ENCODE measurements at places on chromosomes 16 and 17.

- DNase-seq, result no peak
Measured at GRCh38 chr16:28092721-28093384, 29.3 kb upstream of the GSG1L start.

- DNase-seq, result no peak
Measured at GRCh38 chr17:75664099-75664549, 2.8 kb downstream of the RECQL5 start.

DNA sequence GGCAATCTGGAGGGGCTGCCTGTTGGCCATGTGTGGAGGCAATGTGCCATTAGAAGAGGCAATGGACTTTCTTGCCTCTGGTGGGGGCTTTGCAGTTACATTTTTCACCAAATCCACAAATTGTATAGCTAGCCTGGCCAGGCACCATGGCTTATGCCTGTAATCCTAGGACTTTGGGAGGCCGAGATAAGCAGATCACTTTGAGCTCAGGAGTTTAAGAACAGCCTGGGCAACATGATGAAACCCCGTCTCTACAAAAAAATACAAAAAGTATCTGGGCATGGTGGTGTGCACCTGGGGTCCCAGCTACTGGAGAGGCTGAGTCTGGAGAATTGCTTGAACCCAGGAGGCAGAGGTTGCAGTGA is 2.7 kb upstream of the RNF112 start:
- no peak for DNase-seq

DNA sequence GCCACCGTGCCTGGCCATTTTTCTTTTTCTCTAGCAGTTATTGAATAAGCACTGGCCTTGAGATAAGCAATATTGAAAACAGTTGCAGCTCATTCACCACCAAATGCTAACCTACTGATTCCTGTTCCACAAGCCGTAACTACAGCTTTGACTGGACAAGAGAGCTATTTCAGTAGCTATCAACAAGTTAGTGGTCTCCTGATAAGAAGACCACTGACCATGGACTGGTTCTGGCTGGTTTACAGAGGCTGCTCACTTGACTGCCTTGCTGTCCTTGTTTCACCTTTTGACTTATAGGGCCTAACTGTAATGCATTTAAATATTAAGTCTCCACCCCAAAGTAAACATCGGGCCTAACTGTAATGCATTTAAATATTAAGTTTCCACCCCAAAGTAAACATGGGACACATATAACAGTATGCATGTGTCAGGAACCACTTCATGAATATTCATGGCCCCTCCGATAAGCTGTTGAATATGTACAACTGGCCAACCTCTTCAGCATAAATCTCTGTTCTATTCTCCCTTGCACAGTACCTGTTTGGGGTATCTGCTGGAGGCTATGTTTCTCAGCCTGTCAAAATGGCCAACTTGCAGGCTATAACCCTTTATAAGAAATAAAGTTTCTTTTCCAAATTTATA is 94.1 kb downstream of the USP32 start:
- DNase-seq, result no peak

DNA sequence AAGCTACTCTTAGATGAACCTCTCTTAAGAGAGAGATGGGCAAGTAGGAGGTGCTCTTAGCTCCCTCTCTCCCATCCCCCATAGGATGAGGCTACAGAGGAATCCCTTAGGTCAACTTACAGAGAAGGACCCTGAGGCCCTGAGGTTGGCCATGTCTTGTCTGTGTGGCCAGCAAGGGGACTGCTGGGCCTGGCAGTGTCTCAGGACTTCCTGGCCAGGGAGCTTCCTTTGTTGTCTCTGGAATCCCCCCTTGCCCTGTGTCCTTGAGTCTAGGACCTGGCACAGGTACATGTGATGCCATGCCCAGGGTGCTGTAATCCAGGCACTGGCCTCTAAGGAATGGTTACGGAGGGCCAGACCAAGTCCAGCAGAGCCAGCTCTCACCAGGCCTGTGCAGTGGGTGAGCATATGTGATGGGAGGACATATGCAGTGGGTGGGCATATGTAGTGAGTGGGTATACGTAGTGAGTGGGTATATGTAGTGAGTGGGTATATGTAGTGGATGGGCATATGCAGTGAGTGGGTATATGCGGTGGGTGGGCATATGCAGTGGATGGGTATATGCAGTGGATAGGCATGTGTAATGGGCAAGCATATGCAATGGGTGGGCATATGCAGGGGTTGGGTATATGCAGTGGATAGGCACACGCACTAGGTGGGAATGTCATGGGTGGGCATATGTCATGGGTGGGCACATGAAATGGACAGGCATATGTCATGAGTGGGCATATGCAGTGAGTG is 20.3 kb upstream of the PECAM1 start:
- no peak for DNase-seq

DNA sequence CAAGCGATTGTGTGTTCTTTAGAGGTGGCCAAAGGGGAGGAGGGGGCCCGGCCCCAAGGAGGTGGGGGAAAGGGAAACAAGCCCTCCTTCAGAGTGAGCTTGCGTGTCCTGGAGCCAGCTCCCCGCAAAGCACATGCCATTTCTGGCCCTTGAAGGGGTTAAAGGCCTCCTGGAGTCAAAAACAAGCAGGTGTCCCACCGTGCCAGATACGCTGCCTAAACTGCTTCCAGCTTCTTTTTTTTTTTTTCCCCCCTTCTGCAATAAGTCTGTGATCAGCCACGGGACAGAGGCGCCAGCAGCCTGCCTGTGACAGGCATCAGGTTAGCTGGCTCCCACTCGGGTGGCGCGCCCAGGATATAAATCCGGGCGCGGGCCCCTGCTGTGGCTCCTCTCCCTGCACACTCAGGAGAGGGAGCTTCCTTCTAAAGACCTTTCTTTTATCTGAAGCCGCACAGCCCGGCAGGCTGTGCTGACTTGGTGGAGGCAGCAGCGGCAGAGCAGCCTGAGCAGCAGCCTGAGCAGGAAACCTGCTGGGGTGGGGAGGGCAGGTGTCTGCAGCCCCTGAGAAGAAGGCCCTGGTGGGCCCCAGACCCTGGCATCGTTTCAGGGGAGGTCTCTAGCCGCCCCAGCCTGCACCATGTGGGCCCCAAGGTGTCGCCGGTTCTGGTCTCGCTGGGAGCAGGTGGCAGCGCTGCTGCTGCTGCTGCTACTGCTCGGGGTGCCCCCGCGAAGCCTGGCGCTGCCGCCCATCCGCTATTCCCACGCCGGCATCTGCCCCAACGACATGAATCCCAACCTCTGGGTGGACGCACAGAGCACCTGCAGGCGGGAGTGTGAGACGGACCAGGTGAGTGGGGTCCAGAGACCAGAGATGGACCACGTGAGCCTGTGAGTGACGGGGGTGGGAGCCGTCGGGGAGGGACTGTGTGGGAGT is at the start of gene WFIKKN2:
WFIKKN2 (plus strand) TSS at position 286 of the 934 bp plus-strand sequence; CDS start at position 638, 352 bp downstream.
- DNase-seq, result no peak

DNA sequence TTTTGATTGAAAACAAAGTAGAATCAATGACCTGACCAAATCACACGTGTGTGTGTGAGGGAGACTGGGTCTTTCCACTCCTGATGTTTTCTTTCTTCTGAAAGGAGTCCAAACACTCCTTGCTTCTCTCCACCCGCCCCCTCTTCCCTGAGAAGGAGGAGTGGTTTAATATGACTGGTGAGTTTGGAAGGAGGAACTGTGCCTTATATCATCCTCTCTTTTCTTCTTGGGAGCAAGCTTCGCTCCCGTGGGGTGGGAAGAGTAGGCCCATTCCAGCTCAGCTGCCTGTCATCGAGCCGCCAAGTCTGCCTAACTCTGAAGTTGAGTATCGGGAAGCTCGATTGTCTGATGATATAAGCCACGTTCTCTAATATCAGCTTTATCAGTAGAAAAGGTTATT is 96.5 kb downstream of the YPEL2 start:
- no peak for DNase-seq

DNA sequence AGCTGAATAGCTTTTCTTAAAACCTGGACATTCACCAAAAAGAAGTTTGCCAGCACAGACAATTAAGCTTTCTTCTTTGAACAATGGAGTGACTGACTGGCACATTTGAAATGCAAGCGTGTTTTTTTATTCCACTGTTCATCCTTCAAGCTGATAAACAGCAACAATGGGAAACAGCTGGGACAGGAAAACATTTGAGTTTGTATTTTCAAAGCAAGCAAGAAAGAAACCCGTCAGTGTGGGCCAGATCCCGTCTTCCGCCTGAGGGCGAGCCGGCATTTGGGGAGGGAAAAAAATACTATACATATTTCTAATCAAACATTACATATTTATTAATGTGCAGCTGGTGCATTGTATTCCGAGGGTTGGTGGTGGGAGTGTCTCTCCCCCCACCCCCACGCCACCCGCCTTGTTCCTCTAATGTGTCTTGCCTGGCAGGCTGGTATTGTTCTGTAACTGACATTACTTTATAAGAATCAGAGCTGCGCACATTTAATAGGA is 94.3 kb downstream of the CYLD start:
- peak; percentile 23 for DNase-seq

- no peak for DNase-seq
Measured at GRCh38 chr16:47359478-47359877, 101.4 kb downstream of the ITFG1 start.

- DNase-seq, result no peak
Measured at GRCh38 chr17:50144845-50145531, 5.5 kb downstream of the PPP1R9B start.

- no peak for DNase-seq
Measured at GRCh38 chr17:41478237-41478636, 2.7 kb downstream of the KRT35 start.

GRCh38 chr16:80114699-80115098 is 426.1 kb upstream of the DYNLRB2 start:
- no peak for DNase-seq

DNA sequence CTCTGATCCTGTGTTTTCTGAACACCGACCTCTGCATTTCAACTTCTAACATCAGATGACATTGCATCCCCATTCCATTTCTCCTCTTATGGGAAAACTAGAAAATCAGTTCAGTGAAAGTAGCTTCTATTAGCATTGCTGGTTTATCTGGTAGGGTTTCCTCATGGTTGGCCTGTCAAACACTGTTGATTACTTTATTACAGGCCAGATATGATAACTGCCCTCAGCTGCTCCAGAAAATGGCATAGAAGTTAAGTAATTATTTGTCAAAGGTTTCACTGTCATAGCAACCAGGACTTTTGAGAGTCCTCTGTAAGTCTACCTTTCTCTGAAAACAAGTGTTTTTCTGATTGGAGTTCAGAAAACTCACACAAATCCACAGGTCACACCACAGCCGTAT is 3.0 kb downstream of the GFOD2 start:
- DNase-seq, result no peak

GRCh38 chr16:15034266-15035162 is 21.4 kb downstream of the NTAN1 start:
- no peak for DNase-seq

- no peak for DNase-seq
Measured at GRCh38 chr17:79458356-79458755, 152.5 kb downstream of the RBFOX3 start.

DNA sequence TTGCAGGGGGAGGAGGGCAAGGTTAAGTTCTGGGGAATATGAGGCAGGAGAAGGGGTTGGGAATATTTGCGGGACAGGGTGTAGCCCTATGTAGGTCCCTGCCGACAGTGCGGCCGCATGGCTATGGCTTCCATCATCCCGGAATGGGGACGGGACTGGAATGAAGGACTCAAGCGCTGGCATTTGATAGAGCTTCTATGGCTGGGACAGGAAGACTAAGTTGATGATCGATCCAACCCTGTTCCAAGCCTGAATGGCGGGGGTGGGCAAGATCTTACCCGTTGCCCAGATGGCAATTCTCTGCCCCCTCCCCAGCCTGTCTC is 47.1 kb downstream of the SRCIN1 start:
- DNase-seq, result no peak

DNA sequence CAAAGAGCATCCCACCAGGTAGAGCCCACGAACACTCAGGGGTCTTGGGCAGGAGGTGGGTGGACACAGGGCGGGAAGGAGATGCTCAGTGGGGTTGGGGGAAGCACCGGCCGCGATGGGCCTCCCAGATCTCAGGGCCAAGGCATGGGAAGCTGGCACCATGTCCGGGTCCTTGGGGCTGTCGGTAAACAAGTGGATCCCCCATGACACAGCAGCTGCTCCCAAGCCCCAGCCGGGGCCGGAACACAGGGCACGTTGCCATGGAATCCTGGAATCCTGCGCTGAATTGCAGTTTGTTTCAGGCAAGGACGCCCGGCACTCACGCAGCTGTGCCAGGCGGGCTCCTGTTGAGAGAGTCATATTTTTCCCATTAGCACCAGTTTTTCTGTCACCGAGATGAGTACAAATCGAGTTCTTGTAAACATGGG is 23.0 kb upstream of the CHMP6 start:
- DNase-seq, result no peak

DNA sequence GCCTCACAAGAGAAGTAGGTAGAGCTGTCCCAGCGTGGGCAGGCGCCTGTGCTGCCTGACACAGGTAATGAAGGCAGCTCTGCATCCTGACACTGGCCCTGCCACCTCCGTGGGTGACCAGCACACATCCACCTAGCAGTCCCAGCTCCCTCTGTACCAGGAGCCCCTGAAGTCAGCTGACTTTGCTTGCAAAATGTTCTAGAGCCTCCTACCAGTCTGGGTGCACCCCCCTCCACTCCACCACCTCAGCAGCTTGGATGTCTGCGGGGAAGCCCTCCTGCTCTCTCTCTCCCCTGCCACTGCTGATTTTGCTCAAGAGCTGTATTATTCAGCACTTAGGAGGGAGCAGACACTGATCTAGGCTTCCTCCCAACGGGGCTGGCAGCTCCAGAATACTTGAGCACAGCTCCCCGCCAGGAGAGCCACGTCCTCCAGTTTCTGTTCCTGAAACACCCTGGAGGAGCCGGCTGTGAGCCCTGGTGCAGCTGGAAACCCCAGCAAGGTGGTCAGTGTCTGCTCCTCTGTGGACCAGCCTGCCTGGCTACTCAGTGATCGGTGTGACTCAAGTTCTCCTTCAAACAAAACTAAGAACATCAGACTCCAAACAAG is 1.0 kb downstream of the RNF166 start:
- DNase-seq, result no peak

DNA sequence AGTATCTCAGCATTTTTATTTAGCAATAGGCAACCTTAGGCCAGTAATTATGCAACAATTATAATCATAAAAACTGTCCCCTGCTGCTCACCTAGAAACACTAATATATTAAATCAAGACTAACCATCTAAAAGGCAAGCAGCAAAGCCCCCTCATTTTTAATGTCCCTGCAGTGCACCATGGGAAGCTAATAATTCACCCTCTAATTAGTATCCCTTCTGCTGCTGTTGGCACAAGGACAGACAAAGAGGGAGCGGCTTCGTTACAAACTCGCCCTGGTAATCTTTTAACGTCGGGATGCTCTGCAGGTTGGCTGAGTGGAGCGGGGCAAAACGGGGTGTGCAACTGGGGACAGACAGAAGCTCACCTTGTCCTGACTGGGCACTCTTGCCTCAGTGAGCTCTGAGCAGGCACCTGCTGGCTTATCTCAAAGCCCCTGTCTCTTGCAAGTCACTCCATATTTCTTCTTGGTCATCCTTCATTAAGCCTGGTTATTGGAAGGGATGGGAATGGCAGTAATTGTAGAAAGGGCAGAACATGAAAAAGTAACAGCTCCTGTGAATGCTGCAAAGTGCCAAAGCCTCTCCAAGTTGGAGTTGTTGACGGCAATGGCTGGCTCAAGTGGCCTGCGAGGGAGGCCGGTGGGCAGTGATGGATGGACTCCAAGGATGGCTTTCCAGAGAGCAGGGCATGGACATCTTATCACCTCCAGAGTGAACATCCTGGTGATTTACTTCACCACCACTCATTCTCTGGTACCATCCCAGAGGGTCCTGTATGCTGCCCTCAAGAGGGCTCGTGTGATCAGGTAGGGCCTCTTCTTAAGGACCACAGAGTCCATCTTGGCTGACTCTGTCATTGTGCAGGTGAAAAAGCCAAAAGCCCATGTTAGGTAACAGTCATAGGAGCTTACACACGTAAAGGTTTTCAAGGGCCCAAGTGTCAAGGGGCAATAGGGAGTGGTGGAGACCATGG is 219.6 kb upstream of the N4BP1 start:
- DNase-seq, result no peak

GRCh38 chr16:12771341-12771798 is 32.3 kb downstream of the CPPED1 start:
- DNase-seq, result peak; percentile 84
